ENCODE measurements at places on chromosomes 16 and 17.
A peak's percentile ranks its signal among the peaks of the same experiment; 100 is the strongest.

GRCh38 chr17:39174920-39175694, 9.1 kb upstream of the ARL5C start:
- DNase-seq, result peak; percentile 89

- no peak for DNase-seq
Observed at GRCh38 chr17:78125976-78126894, 2.3 kb downstream of the TMC6 start.

DNA sequence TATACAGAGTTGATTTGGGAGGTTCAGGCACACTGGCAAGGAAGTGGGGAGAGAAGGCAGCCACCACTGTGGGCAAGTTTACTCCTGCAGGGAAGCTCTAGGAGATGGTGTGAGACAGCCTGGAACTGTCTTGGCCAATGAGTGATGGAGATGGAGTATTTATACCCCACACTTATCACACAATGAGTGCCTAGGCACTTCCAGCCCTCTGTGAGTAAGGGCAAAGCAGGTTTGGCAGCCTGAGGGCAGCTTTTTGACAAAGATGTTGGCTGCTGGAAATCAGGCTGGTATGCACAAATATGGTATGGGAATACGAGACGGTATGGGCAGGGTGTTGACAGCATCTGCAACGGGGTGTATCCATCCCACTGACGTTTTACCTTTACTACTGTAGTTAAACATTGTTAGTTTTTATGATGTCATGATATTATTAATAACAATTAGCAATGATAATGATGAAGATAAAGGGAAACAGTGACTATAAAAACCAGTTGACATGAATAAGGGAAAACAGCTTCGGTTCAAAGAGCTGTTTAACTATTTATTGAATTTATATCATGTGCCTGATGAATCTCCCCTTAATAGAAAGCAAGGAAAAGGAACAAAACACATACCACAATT, 149.9 kb downstream of the CDK5R1 start:
- no peak for DNase-seq

DNA sequence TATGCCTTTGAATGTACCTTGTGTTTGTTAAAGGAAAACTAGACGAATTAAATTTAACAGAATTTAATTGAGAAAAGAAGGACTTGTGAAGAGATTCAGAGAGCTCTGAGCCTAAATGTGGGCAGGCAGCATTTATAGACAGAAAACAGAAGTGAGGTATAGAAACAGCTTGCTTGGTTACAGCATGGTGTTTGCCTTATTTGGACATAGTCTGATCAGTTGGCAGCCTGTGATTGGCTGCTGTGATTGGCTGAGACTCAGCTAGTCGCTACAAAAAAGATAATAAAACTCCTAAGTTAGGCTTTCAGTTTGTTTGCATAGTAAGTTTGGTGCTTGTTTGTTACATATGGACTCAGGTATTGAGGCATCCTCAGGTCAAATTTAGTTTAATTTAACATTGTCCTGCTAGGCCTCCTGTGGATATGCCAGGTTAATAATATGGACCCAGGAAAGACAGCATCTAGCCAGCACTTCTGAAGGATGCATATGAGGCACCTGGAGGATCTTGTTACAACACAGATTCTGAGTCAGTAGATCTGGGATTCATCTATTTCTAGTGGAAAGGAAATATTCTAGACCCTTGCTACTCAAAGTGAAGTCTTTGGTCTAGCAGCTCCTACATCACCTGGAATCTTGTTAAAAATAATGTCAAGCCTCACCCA, 43.4 kb downstream of the SLFN5 start:
- DNase-seq, result no peak

DNA sequence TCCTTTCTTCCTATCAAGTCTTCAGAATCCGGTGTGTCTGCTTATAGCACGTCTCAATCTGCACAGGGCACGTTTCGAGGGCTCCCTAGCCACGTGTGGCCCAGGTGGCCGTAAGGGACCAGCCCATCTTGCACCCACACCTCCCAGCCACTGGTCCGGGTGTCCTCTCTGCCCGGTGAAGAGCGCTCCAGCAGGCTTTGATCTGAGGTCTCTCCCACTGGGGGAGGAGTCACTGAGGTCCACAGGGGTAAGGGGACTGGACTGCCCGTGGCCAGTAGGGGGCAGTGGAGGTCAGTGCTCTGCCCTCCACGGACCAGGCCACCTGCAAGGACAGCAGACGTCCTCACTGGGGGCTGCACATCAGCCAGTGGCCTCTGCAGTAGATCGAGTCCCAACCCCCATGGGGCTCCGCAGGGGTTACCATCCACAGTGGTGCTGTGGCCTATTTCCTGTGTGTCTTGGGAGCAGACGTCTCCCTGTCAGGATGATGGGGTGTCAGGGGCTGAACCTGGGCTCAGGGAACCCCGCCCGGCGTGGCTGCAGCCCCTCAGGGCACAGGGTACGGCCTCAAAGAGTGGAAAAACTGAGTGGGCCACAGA, 204.1 kb upstream of the CIBAR2 start:
- peak; percentile 77 for DNase-seq

GRCh38 chr16:85498607-85499006, 114.5 kb upstream of the GSE1 start:
- no peak for DNase-seq

- no peak for DNase-seq
Observed at GRCh38 chr17:39765175-39765574, 27.4 kb downstream of the GRB7 start.

GRCh38 chr17:29761040-29761761, 138.5 kb upstream of the CORO6 start:
- peak; percentile 95 for DNase-seq

DNA sequence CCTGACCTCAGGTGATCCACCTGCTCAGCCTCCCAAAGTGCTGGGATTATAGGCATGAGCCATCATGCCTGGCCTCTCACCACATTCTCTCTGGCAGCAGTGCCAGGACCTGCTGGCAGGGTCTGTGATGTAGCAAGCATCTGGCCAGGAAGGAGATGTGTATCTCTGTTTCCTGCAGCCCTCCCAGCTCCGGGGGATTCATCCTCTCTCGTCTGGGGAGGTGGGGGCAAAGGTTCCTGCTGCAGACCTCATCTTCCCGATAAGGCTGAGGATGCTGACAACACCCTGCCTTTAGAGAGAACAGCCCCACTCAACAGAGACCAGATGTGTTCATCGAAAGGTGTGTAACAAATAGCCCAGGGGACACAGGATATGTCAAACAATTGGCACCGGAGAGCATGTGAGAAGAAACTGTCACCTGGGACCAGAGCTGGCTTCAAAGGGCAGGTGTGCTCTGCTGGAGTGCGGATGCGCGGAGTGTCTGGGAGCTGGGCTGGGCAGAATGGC, 54.8 kb upstream of the SEC14L1 start:
- DNase-seq, result no peak

DNA sequence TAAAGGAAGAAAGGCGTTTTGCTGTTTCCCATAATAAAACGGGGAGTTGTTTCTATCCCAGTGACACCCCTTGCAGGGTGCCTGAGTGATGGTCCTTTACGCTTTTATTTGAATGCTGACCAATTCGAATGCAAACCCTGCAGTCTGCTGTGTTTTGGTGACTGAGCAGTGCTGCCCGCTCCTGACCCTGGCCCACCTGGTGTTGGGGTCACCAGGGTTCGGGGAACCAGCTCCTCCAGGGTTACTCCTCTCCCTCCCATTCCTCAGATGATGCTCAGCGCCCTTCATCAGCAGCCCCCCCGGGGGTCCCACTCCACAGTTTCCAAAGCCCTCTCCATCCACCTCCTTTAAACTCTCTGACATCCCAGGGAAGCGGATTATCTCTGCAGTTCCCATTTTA, 6.0 kb downstream of the CA4 start:
- no peak for DNase-seq

DNA sequence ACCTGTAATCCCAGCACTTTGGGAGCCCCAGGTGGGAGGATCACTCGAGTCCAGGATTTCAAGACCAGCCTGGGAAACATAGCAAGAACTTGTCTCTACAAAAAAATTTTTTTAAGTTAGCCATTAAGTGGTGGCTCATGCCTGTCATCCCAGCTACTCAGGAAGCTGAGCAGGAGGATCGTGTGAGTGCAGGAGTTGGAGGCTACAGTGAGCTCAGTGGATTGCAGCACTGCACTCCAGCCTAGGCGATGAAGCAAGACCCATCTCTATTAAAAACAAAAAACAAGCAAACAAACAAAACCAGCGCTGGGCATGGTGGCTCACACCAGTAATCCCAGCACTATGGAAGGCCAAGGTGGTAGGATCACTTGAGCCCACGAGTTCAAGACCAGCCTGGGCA, 38.0 kb downstream of the HEATR3 start:
- no peak for DNase-seq

DNA sequence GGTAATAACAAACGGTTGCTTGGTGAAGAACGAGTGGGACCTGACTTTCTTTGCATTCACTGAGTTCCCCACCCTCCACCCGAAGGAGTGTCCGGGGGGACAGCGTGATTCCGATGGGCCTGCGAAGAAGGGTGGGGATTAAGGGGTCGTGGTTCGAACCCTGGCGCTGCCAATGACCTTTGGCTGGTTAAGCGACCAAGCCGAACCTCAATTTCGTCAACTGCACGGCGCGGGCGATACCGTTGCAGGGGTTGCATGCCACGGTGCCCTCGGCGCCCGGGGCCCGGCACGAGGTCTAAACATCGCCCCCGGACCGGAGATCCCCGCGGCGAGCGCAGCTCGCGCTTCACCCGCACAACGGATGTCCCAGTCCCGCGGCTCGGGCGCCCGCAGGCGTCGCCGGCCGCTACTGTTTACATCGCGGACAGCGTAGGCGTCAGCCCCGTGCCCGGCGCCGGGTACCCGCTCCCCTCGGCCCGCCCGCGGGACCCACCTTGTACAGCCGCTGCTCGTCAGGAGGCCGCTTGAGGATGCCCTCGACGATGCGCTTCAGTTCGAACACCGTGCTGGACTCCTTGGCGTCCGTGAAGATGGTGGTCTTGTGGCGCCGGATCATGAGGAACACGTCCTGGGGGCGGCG, 460 bp downstream of the ELOB start:
- no peak for DNase-seq

- DNase-seq, result no peak
Observed at GRCh38 chr17:78940708-78941107, 15.5 kb upstream of the TIMP2 start.

GRCh38 chr16:69893106-69893505, 58.0 kb upstream of the CLEC18A start:
- DNase-seq, result no peak

DNA sequence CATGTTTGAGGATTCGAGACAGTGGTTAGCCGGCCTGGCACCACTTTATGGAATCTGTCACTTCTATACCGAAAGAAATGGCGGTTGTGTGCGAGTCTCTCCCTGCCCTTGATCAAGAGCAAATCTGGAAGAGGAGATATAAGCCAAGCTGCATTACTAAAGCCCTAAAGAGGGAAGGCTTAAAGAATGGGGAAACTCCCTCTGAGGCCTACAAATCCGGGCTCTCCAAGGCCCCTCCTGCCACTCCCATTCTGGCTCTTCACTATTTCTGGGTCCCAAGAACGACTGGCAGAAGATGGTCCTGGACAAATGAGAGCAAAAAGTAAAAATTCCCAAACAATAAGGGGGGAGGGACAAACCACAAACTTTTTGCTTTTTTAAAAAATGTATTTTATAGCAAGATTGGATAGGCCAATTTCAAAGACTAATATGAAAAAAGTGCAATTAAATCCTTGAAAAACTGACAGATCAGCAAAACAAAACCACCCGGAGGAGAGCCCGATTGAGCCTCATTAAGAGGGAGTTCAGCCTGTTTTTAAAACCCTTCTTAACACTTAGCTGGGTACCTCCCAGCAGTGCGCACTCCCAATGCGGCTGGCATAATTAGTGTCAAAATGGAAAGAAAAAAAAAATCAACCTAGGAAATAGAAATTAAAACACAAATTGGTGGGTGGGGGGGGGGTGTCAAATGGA, 193.5 kb downstream of the ZFHX3 start:
- DNase-seq, result no peak

DNA sequence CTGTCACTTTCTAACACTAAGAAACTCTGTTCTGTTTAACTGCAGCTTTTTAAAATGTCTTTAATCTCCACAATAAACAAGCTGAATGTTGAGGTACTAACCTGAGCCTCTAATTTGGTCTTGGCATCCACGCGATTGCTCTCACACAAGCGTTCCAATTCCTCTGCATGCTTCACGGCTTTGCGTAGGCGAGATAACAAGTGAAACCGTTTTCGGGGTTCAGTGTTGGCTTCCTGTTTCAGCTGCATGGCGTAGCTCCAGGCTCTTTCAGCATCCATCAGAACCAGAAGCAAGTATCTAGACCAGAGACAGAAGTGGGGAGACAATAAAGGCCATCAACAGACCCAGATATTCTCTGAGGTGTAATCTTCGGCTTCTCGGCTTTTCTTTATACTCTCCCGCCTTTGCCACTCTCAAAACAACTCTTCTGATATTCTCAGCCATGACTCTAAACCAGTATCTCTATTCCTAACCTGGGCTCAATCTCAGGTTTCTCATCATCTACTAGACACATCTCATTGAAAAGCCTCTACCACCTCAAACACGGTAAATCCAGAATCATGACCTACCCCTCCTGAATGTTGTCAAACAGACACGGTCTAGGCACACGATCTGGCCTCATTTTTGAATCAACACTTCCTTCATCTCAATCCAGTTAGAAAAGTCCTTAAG, 8.3 kb downstream of the SRP68 start:
- no peak for DNase-seq

DNA sequence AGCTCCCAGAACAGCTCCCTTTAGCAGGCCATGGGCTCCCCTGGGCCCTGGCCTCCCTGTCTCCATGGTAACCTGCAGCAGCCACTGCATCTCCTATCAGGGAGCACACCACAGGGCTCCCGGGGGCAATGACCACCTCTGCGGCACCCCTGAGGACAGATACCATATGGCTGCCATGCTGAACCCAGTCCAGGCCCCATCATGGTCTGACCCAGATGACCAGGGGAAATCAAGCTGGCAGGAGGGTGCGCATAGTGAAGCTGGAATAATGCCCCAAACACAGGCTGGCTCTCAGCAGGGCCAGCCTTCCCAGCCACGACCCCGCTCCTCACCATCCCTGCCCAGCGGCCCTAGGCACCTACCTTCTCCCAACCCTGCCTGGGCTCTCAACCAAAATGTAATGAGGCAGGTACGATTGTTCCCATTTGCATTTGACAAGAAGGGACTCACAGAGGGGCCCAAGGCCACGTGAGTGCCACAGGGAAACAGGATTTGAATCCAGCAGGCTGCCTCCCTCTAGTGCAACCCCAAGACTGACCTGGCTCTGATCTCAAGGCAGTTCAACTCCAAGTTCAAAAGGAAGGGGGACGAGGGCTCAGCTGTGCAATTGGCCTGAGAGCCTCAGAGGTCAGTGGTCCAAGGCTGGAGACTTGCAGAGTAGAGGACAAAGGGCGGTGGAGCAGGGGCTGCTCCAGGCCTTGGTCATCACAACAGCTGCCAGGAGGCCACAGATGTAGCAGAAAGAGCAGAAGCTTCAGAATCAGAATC, 2.4 kb downstream of the RUNDC3A start:
- DNase-seq, result no peak

All from GM10248 (cell line).